NCI-H187 treated with DMSO at 0.1 percent for 48 hours (cell line): ENCODE measurements at places on chromosomes 6 and 20.

DNA sequence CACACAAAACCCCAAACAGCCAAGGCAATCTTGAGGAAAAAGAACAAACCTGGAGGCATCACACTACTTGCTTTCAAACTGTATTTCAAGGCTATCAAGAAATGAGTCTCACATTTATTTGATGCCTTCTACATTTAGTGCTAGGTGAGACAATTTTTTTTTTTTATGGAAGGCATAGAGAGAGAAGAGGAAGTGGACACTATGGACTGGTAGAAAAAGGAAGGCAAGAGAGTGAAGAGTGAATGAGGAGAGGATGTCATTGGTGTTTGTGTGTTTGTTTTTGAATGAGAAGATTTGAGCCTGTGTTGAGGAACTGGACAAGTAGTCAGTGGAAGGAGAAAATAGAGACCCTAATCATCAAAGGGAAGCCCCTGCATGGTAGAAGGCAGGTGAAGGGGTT, 182.0 kb upstream of the JAG1 start:
- DNase-seq: no peak

- DNase-seq: no peak
These were observed 27.0 kb upstream of the PTGIS start for GRCh38 chr20:49594931-49595315.

- DNase-seq: no peak
These were observed 10.5 kb downstream of the TMEM14A start for GRCh38 chr6:52681416-52681815.

GRCh38 chr6:166201878-166202277, 34.2 kb upstream of the TBXT start:
- DNase-seq: no peak

GRCh38 chr6:92376691-92377090, 1042.7 kb downstream of the EPHA7 start:
- DNase-seq: no peak

- DNase-seq: no peak
These were observed 44.0 kb upstream of the POU5F1 start for GRCh38 chr6:31214516-31214915.

DNA sequence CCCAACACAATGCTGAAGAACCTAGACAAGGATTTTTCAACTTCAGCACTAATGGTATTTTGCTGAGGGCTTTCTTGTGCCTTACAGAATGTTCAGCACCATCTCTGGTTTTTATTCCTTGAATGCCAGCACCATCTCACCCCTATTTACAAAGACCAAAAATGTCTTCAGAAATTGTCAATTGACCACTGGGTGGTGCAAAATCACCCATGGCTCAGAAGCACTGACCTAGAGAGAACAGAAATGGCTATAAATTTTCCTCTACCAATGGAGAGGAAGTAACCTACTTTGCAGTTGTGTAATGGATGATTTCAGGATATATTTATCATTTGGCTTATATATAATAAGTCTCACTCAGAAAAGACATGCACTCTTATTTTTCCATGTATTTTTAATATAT, 431.0 kb upstream of the IRAK1BP1 start:
- no peak for DNase-seq

- DNase-seq: no peak
These were observed 106.3 kb downstream of the CENPW start for GRCh38 chr6:126446248-126446647.

DNA sequence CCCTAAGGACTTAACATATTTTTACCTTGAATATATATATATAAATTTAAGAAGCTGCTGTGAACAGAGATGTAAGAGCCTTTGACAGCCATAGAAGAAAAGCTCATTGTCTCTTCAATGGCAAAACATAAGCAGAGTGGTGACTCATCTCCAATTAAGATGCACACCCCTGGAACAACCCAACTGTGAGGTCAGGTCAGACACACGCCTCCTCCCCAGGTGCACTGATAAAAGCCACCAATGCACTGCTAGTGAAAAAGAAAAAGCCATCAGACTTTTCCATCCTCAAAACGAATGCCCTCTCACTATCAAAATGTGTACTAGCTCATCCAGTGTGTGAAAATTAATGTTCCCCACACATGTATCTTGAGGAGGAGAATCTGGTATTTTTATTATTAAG, 100.1 kb downstream of the SMLR1 start:
- DNase-seq: no peak

GRCh38 chr6:24122139-24122538, 3.9 kb upstream of the NRSN1 start:
- no peak for DNase-seq

DNA sequence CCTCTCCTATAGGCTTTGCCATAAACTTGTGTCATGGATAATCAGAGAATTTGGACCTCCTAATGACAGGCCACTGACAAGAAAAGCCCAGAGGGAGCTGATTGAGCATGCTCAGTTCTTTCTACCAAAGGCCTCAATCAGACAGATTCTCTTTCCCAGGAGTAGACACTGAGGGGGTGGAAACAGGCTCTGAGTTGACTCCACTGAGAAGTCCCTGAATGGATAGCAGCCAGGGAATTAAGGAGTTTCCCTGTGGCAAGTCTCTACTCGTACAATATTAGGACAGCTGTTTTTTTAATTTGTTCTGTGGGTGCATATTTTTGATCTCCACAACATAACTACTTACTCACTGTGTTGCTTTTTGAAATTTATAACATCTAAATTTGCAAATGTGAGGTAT, 63.3 kb downstream of the SLC16A10 start:
- DNase-seq: no peak

DNA sequence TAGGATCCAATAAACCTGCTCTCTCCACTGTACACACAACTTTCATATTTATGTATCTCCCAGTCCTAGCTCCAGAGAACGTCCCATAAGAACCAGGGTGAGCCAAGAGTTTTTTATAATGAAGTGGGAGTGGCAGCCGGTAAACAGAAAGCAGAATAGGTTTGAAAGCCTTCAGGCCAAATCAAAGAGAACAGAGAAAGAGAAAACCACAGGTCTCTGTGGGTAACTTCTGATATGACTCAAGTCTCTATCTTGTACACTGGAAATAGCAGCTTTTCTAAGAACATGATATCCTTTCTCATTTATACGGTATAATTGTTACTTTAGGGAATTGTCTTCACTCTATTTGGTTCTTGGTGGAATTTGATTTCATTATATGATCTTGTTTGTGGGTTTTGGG, 273.6 kb downstream of the PACRG start:
- no peak for DNase-seq

GRCh38 chr6:2622671-2623070, 128.1 kb downstream of the MYLK4 start:
- no peak for DNase-seq

DNA sequence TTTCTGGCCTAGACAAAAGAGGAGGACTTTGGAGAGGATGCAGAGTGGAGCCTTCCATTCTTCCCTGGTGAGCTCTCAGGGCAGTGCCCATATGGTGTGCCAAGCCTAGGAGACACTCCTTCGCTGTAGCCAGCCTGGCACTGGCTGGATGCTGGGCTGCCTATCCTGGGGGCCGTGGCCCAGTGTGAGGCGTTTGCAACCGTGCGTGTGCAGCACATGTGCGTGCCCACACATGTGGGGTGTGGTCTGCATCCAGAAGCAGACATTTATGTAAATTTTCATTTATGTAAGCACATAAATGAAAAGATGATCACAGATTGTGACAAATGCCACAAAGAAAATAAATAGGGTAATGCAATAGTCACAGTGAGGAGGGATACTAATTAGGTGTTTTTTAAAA, 35.8 kb upstream of the ZNF831 start:
- no peak for DNase-seq

DNA sequence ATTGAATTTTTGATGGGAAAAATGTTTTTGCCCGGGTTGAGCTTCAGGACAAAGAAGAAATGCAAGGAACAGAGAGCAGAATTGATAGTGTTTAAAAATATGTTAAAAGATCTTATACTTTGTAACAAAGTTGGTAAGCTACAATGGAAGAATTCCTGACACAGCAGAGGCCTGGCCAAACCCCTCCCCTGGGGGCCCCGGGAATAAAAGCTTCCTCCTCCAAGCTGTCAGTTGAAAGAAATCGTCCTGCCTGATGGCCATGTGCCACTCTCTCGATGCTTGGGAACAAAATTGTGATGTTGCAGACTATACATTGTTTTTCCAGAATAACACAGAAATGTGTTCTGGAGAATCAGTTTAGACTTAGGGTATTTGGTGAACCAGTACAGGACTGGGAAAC, 14.2 kb upstream of the TOX2 start:
- DNase-seq: no peak

GRCh38 chr20:25073544-25073943, 8.4 kb downstream of the VSX1 start:
- DNase-seq: no peak

- no peak for DNase-seq
These were observed 25.5 kb upstream of the CST1 start for GRCh38 chr20:23776067-23776771.

- no peak for DNase-seq
These were observed 92.6 kb downstream of the CDC5L start for GRCh38 chr6:44480097-44480541.

DNA sequence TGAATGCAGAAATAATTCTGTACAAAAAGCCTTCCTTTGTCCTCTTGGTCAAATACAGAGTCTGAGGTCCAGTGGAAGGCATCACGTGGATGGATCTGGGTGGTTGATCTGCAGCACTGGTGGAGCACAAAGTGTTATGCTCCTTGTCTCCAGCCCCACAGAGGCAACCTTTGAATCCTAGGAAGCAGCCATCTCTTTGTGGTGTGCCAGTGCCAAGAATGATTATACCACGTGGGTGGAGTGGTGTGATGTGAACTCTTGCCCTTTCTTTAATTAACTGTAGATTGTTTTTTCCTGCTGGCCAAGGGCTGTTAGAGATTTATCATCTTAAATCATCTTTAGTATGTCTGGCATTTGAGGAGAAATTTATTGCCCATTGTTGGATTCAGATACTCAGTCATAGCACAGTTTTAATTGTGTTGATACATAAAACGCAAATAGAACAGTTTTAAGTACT, 31.1 kb downstream of the NCOA7 start:
- no peak for DNase-seq

- no peak for DNase-seq
These were observed 155.6 kb downstream of the TFAP2B start for GRCh38 chr6:50974319-50974718.

DNA sequence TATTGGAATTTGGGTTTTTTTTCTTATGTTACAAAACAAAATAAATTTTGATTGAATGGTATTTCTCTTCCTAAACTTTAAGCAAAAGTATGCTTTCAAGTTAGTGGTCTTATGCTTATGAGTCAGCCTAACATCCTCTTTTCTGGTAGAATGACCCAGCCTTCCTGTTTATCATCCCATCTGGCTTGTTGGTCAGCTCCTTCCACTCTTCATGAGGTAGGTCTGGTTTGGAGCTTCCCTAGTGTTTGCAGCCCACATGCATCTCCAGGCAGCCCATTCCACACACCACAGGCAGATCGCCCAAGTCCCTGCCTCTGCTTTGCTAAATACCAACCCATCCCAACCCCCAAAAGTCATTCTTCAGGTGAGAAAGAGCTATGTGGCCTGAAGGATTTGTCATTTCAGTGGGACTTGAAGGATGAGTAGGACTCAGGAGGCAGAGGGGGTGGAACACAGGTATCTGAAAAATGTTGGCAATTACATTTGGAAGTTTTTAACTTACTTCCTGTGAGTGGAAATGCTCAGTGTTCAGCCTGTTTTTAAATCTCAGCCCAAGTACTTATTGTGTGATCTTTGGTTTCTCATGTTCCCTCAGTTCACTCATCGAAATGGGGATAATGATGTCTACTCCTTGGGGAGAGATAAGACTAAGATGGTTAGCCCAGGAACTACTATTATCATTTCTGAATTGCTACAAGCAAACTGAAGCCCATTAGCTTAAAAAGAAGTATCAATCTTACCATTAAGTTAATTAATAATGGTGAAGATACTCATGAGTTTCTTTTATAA, 294.0 kb downstream of the ADGB start:
- DNase-seq: no peak

- DNase-seq: no peak
These were observed 4.2 kb upstream of the NCR3 start for GRCh38 chr6:31597006-31597405.

GRCh38 chr6:36820700-36821580, 18.3 kb downstream of the CPNE5 start:
- no peak for DNase-seq

DNA sequence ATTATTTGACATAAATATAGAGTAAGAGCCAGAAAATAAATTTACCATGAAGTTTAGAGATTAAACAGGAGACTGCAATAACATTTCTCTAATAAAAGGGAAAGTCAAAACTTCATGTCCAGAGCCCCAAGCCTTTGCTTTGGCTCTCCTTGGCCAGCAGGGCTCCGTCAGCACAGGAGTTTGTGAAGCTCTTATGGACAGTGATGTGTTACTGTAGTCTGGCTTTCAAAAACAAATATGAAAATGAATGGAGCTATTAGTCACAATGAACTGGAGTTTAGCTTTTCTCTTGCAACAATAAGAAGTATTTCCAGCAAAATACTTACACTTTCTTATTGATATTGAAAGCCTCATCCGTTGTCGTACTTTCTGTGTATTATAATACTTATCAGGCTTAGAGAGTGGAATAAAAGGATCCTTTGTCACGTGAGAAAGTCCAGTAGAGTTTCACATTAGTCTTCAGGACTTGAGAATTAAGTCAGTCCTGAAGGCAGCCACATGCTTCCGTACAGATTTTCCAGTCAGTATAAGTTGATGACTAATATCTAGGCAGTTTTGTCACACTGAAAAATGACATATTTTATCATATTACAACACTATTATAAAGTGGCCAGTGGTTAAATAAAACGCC, 117.0 kb upstream of the PRL start:
- no peak for DNase-seq

DNA sequence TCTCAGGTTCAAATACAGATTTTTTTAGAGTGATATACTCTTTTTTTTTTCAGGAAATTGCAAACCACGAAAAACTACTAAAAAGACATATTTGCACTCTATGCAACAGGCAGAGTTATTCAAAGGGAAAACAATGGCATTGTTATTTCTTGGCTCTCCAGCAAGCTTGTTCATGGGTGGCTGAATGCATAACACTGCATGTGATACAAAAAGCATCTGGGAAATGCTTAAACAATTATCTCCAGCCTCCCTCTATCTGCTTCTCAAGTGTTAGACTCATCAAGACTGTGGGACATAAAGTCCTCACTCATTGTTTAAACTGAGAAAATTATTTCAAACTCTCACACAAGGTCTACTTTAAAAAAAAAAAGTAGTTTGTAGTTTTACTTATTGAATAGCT, 7.3 kb upstream of the COL12A1 start:
- no peak for DNase-seq

DNA sequence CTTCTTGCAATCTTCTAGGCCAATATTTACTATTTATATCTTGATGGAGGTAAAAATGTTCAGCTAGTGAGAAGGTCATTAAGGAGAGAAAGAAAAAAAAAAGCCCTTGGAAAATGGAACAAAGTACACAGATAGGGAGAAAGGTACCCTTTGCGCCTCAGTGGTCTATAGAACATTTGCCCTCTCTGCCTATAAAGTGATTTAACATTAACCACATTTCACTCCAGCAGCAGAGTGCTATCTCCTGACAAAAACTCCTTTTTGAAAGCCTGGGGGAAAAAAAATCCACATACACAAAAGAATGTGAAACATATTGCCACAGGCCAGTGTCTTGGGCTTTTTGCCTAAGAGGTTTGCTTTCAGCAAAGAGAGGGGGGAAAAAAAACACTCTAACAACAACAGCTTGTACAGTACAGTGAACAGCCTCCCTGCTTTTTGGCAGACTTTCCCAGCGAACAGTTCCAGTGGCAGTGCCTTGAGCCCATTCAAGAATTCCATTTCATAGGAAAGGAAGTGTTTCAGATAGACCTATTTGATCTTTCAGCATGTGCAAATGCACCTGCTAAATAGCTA, 695 bp downstream of the ARHGAP18 start:
- DNase-seq: no peak

- DNase-seq: no peak
These were observed 20.4 kb upstream of the DTNBP1 start for GRCh38 chr6:15682965-15683822.
